ENCODE measurements at places on chromosomes 7 and 10.

DNA sequence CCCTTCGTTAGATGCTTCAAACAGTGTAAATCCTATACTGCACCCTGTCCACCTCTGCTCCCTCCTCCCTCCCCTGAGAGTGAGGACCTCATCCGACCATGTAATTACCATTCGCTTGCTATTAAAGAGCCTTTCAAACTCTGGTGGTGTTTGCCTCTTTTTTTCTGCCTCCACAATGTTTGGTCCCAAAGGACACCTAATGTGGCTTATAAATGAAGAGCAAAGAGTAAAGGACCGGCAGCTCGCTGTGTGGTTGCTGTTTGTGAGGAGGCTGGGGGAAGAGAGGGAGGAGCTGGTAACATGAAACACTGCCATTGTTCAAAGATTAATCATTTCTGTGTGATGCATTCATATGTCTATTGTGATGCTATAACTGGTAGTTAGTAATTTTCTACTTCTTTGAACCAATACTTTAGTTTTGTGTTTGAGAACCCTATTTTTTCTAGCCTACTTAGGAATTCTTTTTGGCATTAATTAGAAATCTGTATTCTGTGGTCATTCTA lies 27.9 kb downstream of the MTURN start:
- no peaks in the 10 kb centered on the region for H3K36me3 ChIP-seq
- no peak overlapping the region for H3K27ac ChIP-seq
- H3K27me3 ChIP-seq = no peaks in the 10 kb centered on the region
- DNase-seq = no peak

DNA sequence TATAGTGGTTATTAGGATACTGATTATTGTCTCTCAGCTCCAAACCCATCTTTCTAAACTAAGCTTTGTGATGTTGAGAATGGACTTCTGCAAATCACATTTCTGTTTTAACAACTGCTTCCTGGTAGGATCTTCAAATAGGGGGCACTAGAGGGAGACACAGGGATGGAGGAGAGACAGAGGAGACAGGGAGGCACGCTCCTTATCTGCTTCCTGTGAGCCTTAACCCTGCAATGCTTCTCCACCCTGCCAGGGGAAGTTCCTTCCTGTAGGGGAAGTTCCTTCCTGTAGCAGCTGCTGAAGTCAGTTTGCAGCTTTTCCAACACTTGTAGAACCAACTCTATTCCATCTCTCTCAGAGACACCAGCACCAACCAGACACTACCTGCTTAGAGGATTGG lies 847.2 kb downstream of the CCSER2 start:
- H3K4me3 ChIP-seq = no peak overlapping the region
- no peak for DNase-seq
- H3K4me1 ChIP-seq = no peaks in the 10 kb centered on the region
- H3K27me3 ChIP-seq = no peaks in the 10 kb centered on the region
- H3K27ac ChIP-seq = no peak overlapping the region

- H3K4me1 ChIP-seq = peaks cover 3% of the 10 kb centered on the region
Measured at GRCh38 chr7:96667026-96667425, 42.6 kb downstream of the SEM1 start.

- H3K27ac ChIP-seq = no peak overlapping the region
- H3K4me3 ChIP-seq = no peak overlapping the region
- H3K27me3 ChIP-seq = no peaks in the 10 kb centered on the region
- no peaks in the 10 kb centered on the region for H3K36me3 ChIP-seq
- DNase-seq = peak; percentile 27
Measured at GRCh38 chr7:1987084-1987535, 245.6 kb downstream of the MAD1L1 start.

GRCh38 chr7:94908323-94909178 lies 1.2 kb downstream of the PPP1R9A start:
- H3K4me1 ChIP-seq = peaks cover 6% of the 10 kb centered on the region
- no peak overlapping the region for H3K27ac ChIP-seq
- H3K4me3 ChIP-seq = peak overlapping the region; percentile 90
- H3K27me3 ChIP-seq = no peaks in the 10 kb centered on the region
- no peaks in the 10 kb centered on the region for H3K36me3 ChIP-seq
